AG20443 (cell line): ENCODE measurements at places on chromosomes 5 and 9.

GRCh38 chr9:93240891-93241334 lies 57.0 kb downstream of the WNK2 start:
- no peak for DNase-seq

GRCh38 chr9:34575862-34576596 lies 13.5 kb downstream of the CNTFR start:
- no peak for DNase-seq

DNA sequence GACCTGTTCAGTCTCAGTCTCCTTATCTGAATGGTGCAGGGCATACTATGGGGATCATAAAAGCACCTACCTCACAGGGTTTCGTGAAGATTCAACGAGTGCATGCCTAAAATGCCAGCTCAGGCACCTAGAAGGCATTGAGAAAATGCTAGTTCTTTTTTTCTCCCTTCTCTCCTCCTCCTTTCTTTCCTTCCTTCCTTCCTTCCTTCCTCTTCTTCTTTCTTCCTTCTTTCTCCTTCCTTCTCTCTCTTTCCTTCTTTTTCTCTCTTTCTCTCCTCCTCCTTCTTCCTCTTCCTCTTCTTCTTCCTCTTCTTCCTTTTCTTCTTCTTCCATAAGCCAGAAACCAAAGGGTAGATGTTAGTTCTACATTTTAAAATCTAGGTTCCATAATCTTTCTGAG lies 12.3 kb upstream of the RAB14 start:
- no peak for DNase-seq

DNA sequence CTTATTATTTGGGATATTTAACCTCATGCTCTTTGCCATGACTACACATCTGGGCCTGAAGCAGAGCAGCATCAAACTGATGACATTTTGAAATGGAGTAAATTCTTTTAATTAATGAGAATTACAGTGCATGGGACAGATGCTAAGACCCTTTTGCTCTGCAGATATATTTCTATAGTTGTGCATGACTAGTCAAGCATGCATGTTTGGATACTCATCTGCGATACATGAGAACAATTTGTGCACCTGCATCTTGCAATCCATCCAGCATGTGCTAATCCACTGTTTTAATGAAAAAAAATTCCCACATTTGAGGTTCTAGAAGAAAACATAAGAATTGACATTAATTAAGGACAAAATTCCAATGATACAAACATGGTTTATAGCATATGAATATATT lies 1047.6 kb upstream of the ACO1 start:
- DNase-seq, result no peak

- DNase-seq, result no peak
Observed at GRCh38 chr5:181121675-181122561, 9.1 kb downstream of the OR2V1 start.

DNA sequence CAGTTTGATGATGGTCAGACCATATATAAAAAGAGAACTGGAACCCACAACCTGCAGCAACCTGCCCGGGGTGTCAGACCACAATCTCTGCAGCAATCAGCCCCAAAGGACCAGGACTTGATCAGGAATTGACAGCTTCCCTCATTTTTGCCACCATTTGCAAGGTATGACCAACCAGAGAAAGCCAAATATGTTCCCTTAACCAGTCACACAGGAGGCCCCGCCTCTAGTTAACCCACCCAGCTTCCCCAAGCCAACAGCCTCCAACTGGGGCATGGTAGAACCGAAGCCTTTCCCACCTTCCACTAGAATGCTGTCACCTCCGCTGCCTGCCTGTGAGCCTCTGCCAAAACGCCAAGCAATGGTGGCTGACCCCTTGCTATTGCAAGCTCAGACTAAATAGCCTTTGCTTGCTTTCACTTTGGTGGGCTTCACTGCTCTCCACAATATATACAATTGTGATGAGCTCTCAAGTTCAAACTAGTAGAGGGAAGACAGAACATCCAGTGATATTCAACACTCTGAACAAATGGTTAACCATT lies 86.3 kb downstream of the AK8 start:
- DNase-seq, result no peak
